Purkinje cell (primary cell): ENCODE measurements at places on chromosomes 4 and X. TPM values are rescaled to one million over a fixed set of nuclear protein-coding genes. Genes with fewer than 3 reads are reported as not detected.

Gene RBBP7
- polyA plus RNA-seq = 128 and 157 TPM in 2 replicates

Gene NSG1
- polyA plus RNA-seq = 1,066 and 1,375 TPM in 2 replicates

Gene ANTXR2
- polyA plus RNA-seq = 0.67 and 1.2 TPM in 2 replicates

Gene DCAF12L2
- polyA plus RNA-seq = 1.5 TPM in 1 of 2 replicates, not detected in the other

Gene MAMLD1
- polyA plus RNA-seq = 2.1 and 2.9 TPM in 2 replicates

Gene CFAP299
- polyA plus RNA-seq = 4.9 and 16.1 TPM in 2 replicates

Gene GAGE2A
- not detected in 2 replicates for polyA plus RNA-seq

Gene HPSE
- 12.2 and 22.2 TPM in 2 replicates for polyA plus RNA-seq

Gene CACNA1F
- polyA plus RNA-seq = not detected in 2 replicates

Gene RELL1
- 0.27 and 1.1 TPM in 2 replicates for polyA plus RNA-seq

Gene SPP1
- 9.8 and 21.8 TPM in 2 replicates for polyA plus RNA-seq

Gene NEIL3
- polyA plus RNA-seq = 0.31 TPM in 1 of 2 replicates, not detected in the other

Gene SPATA4
- 2.7 and 4.7 TPM in 2 replicates for polyA plus RNA-seq

Gene ATP2B3
- polyA plus RNA-seq = 12.9 and 14.6 TPM in 2 replicates

Gene SPANXA2
- polyA plus RNA-seq = not detected in 2 replicates

Gene CXCL10
- polyA plus RNA-seq = not detected in 2 replicates

Gene FGFBP2
- not detected in 2 replicates for polyA plus RNA-seq

Gene VEGFC
- polyA plus RNA-seq = not detected in 2 replicates

Gene EREG
- not detected in 2 replicates for polyA plus RNA-seq

Gene DUX4
- polyA plus RNA-seq = not detected in 2 replicates

Gene MAGEA4
- not detected in 2 replicates for polyA plus RNA-seq

Gene PFKFB1
- polyA plus RNA-seq = not detected in 2 replicates

Gene ETDC
- polyA plus RNA-seq = not detected in 2 replicates
